ENCODE measurements at places on chromosomes 1 and 21.

DNA sequence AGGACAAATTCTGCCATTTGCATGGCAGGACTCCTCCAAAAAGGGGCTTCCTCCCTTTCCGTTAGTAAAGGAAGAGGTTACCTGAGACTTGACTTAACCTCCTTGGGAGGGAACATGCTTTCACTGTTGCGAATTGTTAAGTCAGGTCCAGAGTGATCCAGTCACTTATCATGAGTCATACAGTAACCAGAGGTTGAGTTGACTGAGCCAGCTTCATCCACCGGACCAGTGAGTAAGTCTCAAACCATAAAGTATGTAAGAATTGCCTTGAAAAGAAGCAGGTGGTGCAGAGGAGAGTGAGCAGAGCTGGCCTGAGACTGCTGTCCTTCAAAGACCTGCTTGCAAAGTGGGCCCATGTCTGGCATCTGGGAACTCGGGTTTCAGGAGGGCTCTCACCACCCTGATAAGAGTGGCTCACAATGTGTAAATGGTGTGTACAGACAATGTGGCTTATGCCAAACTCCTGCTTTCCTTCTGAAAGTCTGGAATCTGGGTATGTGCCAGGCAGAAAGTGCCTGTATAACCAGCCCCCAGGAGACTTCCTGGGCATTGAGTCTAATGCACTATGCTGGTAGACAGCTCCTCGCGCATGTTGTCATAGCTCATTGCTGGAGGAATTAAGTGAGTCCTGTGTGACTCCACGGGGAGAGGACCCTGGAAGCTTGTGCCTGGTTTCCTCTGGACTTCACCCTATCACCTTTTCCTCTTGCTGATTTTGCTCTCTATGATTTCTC, 84.3 kb upstream of the KLHDC7A start:
- peak; percentile 9 for DNase-seq

- DNase-seq: no peak
Observed at GRCh38 chr1:46421739-46422138, 27.6 kb downstream of the FAAH start.

GRCh38 chr1:227899820-227900449, 47.8 kb downstream of the WNT9A start:
- DNase-seq: no peak

DNA sequence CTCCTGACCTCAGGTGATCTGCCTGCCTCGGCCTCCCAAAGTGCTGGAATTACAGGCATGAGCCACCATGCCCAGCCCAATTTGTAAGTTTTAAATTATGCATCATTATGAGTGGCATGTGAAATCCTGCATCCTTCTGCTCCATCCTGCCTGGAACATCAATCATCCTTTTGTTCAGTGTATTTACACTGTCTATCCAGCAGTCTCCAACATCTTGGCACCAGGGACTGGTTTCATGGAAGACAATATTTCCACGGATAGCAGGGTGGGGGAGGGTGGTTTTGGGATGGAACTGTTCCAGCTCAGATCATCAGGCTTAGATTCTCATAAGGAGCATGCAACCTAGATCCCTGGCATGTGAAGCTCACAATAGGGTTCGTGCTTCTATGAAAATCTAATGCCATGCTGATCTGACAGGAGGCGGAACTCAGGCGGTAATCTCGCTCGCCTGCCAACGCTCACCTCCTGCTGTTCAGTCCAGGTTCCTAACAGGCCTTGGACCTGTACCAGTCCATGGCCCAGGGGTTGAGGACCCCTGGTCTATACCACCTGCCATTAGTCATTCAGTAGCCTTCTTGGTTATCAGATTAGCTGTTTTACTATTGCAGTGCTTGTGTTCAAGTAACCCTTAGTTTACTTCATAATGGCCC, 22.2 kb upstream of the TCEA3 start:
- DNase-seq: no peak

DNA sequence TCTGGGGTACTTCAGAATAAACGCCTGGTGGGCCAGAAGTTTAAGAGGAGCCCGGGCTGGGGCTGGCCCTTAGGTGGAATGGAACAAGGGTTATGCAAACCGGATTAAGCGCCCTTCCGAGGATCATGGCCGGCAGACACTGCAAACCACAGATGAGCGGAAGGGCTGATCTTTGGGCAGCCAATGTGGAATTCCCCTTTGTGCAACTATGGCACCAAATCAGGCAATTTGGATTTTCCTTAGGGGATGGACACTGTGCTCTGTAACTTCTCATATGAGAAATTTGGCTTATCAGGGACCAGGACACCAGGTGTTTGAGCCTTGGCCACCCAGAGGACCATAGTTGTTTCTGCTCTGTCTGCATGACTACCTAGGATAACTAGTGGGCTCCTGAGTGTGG, 5.7 kb upstream of the IL10 start:
- DNase-seq: no peak

GRCh38 chr21:32484706-32485380, 72.3 kb downstream of the EVA1C start:
- DNase-seq: no peak

DNA sequence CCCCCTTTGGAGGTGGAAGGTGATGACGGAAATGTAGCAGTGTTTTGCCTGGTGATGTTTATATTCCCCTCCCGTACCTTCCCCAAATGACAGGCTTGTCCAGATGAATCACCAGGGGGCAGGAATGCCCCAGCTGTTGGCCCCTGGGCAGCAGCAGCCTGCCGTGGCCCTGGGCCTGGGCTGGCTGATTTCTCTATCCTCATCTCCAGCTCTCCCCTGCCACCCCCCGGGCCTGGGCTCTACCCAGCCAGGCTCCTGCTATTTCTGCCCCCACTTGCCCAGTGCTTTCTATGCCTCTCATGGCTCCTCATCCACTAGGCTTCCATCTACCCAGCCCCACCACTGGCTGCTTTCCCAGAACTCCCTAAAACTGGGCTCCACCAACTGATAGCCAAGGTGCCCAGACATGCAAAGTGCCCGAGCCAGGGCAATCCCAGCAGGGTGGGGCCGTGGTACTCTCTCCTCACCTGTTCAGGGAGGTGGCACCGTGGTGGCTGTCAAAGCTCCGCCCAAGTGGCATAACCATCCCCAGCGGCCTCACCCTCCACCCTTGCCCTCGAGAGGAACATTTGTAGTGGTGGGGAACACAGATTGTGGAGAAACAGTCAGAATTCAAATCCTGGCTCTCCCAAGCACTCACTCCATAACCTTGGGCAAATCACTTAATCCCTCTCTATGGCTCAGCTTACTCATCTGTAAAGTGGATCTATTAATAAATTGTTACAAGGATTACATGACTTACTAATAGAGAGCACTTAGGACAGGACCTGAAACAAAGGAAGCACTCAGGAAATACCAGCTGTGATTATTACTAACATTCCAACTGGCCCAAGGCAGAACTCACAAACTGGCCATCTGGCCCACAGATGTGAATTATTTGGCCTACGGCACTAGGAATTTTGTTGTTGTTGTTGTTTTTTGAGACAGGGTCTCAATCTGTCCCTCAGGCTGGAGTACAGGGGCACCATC, 12.8 kb upstream of the ECE1 start:
- peak; percentile 56 for DNase-seq

GRCh38 chr1:161342821-161343220, 24.9 kb downstream of the CFAP126 start:
- no peak for DNase-seq

DNA sequence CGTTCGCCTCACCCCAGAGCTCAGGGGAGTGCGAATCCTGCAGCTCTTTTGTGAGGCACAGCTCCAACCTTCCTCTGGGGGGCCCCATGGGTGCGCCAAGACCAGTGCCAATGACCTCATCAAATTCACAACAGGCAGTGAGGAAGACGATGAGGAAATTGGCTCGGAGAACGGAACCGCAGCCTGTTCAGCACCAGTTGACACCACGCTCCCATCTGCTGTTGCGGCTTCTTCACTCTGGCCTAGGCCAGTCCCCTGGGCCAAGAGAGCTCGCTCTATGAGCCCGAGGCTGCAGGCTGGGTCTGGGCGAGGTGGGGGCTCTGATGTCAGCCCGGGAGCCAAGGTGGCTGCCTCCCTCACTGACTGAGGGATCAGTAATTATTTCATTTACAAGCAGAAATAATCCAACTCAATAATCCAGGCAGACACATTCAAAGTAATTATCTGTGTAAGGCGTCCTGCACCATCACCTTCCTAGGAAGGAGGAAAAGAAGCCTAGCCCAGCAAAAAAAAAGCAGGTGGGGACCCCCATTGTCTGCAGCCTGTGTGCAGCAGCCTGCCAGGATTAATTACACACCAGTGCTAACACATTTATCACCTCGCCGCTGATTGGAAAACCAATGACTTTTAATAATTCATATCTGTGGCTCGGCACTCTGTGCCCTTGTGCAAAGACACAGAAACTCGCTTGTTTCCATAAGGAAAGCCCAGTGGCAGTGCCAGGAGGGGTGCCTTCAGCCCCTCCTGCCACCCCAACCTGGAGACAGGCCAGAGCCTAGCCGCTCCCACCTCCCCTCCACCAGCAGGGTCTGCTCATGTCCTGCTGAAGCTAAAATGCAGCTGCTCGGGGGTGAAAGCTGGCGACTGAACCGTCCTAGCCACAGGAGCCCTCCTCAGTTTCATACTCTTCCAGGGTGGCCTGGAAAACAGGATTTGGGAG, 1.9 kb downstream of the PLEKHA6 start:
- DNase-seq: no peak

- DNase-seq: peak; percentile 24
Observed at GRCh38 chr21:34639882-34640788, 25.2 kb upstream of the RCAN1 start.

DNA sequence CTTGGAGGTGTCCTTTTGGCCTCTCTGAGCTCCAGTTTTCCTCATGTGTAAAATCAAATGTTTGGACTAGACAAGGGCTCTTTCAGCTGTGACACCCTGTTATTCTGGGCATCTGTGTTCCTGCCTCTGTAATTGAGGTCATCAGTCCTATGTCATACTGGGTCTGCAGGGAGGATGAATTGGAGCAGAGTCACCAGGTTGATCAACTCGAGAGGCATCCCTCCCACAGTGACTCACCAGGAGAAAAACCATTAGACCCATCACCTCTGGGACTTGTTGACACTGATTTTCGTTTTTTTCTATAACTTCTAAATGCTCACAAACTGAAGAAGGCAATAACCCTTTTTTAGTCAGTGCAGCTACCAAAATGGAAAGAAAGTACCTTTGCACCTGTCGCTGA, 82.2 kb downstream of the ST6GALNAC5 start:
- DNase-seq: peak; percentile 16

DNA sequence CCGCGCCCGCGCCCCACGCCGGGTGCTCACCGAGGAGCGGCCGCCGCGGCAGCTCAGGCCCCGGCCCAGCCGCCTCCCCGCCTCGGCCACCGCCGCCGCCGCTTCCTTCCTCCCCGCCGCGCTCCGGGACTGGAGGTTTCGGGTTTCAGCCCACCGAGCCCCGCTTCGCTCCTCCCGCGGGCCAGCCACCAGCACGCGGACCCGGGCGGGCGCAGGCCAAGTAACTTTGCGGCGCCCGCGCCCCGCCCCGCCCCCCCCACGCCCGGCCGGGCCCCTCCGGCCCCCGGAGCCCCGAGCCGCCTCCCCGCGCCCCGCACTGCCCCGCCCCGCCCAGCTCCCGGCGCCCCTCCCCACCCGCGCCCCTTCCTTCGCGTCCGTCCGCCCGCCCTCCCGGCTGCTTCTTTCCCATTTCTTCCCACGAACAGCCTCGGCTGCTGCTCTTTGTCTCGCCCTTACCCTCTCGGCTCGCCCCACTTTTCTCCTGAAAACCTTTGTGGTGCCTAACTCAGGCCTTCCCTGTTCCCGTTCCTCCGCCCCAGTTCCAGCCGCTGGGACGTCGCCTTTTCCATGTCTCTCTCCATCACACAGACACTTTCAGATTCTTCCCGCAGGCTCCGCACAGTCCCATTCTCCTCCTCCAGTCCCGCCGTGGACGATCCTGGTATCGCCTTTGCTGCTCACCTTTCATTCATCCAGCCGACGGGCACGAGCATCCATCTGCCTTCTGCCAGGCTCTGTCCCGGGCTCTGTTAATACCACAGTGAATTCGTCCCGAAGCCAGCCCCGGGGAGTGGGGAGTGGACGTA, at the start of gene GPR161:
Gene GPR161 (minus strand): TSS at position 222 of the 806 bp plus-strand sequence. CDS start 32,080 bp downstream, outside the sequence.
- DNase-seq: peak; percentile 40

DNA sequence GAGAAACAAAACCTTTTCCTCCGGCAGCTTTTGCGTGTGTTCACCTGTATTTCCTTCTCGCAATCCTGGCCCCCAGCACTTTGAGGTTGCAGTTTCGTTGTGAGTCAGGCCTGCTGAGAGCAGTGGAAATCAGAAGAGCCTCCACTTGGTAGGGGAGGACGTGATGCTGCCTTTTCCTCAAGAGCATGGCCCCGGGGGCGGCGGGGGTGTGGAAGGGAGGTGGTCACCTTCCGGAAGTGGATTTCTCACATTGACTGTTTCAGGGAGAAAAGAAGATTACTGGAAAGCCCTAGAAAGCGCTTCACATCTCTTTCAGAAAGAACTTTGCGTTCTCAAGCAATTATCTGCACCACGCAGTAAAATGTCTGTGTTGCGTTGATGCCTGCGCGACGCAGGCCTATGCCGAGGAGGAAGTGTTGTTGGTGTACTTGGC, 12.2 kb upstream of the IL10 start:
- no peak for DNase-seq

DNA sequence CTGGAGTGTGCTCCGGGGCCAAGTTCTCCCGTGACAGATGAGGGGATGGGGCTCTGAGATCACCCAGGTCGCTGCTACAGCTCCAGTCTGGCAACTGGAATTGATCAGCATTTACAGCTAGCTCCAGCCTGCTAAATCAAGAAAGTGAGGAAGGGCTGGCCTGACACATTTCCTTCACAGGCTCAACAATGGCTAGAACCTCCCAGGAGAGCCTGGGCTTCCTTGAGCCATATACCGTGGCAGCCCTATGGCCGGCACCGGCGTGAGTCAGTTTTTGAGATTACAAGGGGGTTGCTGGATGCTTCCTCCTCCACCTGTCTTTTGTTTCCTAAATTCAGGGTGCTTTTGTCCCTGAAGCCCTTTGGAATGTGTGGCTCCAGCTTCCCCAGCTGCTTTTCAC, 104.2 kb downstream of the ETS2 start:
- DNase-seq: no peak

DNA sequence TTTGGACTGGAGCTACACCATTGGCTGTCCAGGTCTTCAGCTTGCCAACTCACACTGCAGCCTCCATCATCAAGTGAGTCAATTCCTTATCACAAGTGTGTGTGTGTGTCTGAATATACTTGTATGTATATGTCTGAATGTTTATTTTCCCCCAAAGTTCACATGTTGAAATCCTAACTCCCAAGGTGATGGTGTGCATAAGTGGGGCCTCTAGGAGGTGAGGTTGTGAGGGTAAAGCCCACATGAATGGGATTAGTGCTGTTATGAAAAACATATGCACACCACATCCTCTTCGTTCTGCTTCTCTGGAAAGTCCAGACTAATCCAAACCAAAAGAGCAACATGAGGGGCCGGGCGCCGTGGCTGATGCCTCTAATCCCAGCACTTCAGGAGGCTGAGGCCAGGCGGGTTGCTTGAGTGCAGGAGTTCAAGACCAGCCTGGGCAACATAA, 48.7 kb upstream of the LBR start:
- DNase-seq: no peak

DNA sequence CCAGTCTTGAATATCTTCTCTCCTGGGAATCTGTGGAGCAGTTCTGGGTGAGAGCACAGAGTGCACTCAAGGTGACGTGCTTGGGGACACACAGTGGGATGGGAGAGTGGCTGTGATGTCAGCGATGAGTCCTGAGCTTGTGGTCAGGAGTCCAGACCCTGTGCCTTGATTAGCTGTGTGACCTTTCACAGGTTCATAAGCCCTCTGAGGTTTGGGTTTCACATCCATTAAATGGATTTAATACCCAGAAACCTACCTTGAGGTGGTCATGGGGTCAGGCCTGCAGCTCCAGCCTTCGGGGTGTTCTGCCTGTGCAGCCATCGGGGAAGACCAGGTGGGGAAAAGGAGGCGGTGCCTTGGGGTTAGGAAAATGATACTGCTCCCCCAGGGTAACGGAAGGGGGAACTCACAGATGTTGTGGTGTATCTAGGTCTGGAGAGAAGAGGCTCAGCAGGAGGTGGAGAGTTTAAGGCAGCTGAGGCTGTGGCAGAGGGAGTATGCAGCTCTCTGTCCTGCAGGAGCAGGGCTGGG, 38.5 kb upstream of the ETV3 start:
- no peak for DNase-seq
